ENCODE measurements at places on chromosomes 4 and X.

- DNase-seq = no peak
Measured at GRCh38 chr4:158590824-158591223, 69.1 kb downstream of the RXFP1 start.

DNA sequence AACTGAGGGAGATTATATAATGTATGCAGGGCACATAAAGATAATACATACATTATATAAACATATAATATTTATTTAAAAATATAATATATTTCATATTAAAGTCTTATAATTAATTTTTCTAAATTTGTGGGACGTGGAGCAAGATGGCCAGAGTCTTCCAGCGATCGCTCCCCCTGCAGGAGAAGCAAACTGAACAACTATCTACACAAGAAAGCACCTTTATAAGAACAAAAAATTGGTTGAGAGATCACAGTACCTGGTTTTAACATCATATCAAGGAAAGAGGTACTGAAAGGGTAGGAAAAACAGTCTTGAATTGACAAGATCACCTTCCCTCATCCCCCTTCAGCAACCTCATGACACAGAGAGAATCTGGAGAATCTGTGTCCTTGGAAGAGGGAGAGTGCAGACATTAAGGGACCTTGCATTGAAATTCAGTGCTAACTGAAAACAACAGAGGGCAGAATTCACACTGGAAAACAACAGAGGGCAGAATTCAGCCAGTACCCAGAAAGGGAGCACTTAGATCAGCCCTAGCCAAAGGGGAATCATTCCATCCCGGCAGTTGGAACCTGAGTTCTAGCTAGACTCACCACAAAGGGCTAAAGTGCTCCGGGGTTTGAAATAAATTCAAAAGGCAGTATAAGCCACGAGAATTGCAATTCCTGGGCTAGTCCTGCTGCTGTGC, 262.5 kb upstream of the NDST3 start:
- no peak for DNase-seq

GRCh38 chr4:15794905-15795304, 16.8 kb downstream of the CD38 start:
- DNase-seq = no peak

- DNase-seq = no peak
Measured at GRCh38 chrX:151000861-151001331, 17.8 kb downstream of the HMGB3 start.

- no peak for DNase-seq
Measured at GRCh38 chr4:141739636-141740035, 103.3 kb downstream of the IL15 start.

- no peak for DNase-seq
Measured at GRCh38 chr4:145521282-145521681, 39.6 kb downstream of the SMAD1 start.

- DNase-seq = no peak
Measured at GRCh38 chrX:79371640-79372039, 4.5 kb upstream of the ITM2A start.

DNA sequence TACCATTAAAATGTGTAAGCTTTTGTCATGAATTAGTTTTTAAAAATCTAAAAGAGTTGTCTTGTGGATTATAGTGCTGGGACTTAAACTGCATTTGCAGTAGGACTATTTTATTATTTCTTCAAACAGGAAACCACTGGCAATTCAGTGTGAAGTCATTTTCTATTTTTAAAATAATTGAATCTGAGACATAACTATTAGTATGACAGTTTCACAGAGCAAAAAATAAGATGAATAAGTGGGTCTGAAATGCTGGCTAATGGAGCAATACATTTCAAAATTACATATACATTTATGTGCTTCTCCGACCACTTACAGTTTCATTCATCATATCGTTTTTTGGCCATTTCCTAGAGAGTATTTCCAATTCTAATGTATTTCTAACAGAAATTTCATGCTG, 75.3 kb upstream of the RAPGEF2 start:
- DNase-seq = no peak

- DNase-seq = no peak
Measured at GRCh38 chrX:27555514-27555913, 34.6 kb upstream of the DCAF8L2 start.

DNA sequence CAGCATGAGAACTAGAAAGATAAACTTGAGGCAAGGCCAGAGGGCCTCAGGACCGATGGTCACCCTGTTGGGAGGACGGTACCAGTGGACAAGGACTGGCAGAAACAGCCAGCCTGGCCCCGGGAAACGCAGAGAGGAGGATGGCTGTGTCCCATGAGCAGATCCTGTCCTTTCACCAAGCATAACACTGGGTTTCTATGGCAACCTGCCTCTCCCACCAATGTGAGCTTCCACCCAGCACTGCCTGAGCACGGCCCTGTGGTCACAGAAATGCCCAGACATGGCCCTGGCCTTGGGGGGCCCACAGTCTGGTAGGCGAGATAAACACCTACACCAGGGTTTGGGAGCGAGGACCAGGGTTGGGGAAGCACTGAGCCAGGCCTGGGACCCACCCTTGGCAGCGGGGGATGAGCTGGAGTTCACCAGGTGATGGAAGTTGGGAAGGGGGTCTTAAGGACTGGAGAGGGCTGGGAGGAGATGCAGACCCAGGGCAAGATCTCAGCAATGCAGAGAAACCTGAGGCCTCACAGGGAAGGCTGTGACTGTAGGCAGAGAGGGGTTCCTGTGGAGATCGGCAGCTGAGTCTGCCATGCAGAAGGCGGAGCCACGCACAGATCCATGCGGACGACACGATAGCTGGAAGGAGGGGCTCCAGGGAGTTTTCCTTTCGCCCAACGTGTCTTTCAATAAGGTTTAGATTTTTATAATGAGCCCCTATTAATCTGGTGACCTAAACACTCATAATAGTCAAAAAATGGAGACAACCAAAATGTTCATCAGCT, 32.7 kb upstream of the CRMP1 start:
- no peak for DNase-seq

GRCh38 chr4:90580326-90580725, 453.1 kb downstream of the CCSER1 start:
- DNase-seq = no peak

DNA sequence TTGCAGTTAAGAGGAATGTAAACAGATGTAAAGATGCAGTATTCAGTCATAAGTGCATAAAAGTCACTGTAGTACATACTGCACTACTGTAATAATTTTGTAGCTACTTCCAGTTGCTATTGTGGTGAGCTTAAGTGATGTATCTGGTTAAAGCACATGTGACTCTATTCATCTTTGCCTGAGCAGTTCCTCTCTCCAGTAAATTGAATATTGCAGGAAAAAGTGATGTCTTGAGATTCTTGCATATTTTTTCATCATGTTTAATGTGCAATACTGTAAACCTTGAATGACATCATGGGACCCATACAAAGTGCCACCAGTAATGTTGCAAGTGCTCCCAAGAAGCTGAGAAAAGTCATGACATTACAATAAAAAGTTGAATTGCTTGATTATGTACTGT, 9.6 kb downstream of the UBA6 start:
- no peak for DNase-seq

DNA sequence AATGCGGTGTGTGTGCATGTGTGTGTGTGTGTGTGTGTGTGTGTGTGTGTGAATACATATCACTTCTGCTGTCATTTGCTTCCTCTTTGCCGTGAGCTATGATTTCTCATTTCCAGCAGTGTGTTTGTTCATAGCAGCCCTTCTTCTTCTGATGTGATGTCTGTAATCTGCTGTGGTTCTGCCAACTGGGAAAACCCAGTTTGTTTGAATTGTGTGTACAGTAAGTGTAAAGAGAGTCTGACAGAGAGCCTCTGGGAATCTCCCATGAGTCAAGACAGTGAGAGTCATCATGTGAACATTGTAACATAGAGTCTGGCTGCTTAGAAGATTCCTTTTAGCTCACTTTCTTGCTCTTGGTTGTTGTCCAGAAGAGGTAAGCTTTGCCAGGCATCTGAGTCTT, 8.4 kb upstream of the NWD2 start:
- no peak for DNase-seq

GRCh38 chrX:102712216-102712966, at the start of gene GPRASP2:
GPRASP2 (plus strand) TSS chrX:102712448; CDS start chrX:102714870, 2,422 bp downstream.
- no peak for DNase-seq

DNA sequence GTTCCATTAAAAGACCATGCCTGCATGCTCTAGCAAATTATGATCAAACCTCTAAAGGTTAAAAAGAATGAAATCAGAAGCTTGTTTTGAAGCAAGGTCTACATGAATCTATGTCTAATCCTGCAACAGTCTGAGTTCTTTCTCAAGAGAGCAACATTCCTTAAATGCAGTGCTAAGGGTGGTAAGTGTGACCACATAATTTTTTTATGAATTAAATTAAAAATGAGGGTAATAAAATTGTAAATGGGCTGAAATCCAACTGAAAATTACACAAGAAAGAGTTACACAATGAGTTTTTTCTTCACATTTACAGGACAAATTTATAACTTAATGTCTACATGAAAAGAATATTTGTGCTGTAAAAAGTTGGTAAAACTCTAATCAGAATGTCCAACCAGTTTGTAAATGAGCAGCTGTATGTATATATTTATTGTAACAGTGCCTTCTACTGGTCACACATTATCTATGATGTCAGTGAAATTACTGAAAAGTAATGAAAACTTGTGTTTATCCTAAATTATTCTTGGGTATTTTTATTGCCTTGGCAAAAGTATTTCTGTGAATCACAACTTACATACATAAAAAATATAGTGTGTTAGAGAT, 336.3 kb upstream of the PITX2 start:
- no peak for DNase-seq

- no peak for DNase-seq
Measured at GRCh38 chr4:121370729-121371325, 10.0 kb downstream of the QRFPR start.

DNA sequence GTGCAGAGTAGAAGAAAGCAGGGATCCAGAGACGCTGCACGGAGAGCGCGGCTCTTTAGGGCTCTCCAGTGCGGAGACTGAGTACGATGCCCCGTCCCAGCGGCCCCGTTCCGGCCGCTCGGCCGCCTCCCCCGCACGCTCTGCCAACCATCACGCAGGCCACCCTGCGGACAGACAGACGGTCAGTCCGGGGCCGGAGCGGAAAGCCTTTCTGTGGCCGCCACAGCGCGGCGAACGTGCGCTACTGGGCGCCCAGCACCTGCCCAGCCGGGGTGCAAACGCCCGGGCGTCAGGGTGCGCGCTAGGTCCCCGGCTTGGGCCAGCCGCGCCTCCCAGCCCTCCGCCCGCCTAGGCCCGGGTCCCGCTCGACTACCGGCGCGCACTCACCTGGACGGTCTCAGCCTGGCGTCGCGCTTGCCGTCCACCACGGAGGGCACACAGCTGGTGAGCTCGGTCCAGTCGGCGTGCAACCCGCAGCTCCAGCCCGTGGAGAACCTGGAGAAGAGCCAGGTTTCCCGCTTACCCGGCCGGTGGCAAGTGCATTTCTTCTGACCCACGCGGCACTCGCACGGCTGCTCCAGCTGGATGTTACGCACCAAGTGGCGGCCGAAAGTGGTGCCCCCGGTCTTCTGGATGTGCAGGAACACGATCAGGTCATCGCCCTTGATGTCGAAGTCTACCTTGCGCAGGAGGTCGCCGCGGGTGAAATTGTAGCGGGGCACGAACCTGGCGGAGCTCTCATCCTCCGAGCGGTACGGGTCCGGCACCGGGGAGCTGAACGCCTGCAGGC, 1.8 kb downstream of the HS6ST2 start:
- DNase-seq = no peak

GRCh38 chr4:181020456-181020855, 1222.7 kb upstream of the TENM3 start:
- no peak for DNase-seq

DNA sequence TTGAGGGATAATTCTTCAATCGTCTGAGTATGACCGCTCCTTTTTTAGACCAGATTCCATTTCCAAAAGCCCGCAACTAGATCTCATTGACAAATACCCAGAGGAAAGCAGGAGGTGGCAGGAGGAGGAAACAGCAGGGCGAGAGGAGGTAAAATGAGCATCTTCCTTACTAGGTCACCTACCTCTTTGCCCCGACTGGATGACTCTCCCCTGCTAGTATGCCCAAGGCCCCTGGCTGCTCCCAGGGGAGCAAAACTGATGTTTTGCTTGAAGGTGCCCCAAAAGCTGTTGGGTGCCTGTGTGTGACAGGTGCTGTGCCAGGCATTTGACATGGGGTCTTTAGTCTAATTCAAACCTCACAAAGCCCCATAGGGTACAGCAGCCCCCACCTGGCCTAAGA, 48.9 kb downstream of the C4orf50 start:
- DNase-seq = no peak

DNA sequence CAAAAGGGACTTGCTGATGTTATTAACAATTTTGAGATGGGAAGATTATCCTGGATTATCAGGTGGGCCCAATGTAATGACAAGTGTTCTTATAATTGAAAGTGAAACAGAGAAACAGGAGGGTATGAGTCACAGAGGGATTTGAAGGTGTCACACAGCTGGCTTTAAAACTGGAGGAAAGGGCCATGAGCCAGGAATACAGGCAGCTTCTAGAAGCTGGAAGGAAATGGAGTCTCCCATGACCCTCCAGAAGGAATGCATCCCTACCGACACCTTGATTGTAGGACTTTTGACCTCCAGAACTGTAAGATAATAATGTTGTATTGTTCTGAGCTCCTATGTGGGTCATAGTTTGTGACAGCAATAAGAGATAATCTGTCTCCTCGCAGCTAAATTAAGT, 98.0 kb upstream of the STIM2 start:
- no peak for DNase-seq

DNA sequence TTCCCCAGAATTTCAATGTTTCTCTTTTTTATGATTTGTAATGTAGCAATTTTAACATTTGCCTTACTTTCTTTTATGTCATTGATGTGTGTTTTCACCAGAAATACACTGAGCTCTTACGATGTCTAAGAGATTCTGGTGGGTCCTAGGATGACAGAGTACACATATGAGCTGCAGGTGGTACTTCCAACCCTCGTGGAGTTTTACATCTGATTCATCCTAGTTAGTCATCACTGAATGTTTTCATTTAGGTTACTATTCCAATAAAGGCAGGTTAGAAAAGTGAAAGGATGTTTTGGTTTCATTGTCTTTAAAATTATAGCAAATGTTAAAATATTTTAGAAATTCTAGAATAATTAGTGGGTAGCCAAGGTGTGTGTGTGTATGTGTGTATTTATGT, 605.9 kb downstream of the ADGRL3 start:
- DNase-seq = no peak

GRCh38 chr4:81665045-81665444, 193.3 kb upstream of the RASGEF1B start:
- no peak for DNase-seq

GRCh38 chrX:46554942-46555341, 9.7 kb upstream of the ZNF674 start:
- DNase-seq = no peak

- DNase-seq = no peak
Measured at GRCh38 chrX:41875142-41875541, 48.2 kb downstream of the CASK start.

DNA sequence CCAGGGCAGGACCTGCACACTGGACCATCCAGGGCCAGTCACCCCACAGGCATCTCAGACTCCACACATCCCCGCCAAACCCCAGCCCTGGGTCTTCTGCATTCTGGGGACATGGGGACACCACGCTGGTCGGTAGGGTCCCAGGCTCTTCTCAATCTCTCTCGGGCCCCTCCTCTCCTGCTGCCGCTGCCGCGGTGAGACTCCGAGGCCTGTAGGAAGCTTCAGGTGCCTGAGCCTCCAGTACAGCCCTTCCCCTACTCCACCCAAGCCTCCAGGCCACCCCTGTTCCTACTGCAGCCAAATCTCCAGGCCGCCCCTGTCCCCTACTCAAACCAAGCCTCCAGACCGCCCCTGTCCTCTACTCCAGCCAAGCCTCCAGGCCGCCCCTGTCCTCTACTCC, 5.5 kb upstream of the ASMT start:
- DNase-seq = no peak

Measured in AG09309 (cell line).